Stimulated activated CD4-positive, alpha-beta T cell treated with anti-CD3 and anti-CD28 coated beads, Interleukin-1b, Interleukin-23, amount 100 ng/mL, for 48 hours (primary cell): ENCODE measurements at places on chromosomes 5 and 9.

- no peak for DNase-seq
These were observed 297.6 kb downstream of the MAN2A1 start for GRCh38 chr5:109987355-109987754.

DNA sequence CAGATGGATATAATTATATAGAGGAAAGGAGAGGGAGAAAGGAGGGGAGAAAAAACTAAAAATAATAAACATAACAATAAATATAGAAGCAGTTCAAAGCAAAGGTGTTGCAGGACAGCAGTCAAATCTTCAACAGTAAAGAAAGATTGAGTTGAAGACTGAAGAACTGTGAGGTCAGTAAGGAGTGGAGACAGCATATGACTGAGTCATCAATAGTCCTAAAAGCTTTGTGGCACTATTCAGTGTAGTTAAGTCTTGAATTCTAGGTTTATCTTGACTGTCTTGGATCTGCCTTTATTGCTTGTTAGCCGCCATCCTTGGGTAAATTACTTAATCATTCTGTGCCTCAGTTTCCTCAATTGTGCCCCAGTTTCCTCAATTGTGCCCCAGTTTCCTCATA, 137.0 kb downstream of the MRPS30 start:
- no peak for DNase-seq

DNA sequence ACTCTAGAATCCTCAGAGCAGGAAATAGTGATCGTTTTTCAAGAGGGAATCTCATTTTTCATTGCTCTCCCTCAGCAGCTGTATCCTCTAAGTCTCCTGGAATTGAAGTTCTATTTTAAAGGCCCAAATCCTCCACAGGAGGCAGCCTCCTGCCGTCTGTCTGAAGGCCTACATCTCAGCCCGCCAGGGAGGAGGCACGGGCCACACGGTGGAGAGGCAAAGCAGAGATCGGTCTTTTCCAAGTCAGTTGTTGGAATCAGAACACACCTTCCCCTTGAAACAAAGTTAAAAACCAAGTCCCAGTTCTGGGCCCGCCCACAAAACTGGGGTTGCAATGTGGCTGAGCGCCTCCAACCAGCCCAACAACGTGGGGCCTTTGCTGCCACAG, 68.7 kb downstream of the RAPGEF1 start:
- DNase-seq: no peak

DNA sequence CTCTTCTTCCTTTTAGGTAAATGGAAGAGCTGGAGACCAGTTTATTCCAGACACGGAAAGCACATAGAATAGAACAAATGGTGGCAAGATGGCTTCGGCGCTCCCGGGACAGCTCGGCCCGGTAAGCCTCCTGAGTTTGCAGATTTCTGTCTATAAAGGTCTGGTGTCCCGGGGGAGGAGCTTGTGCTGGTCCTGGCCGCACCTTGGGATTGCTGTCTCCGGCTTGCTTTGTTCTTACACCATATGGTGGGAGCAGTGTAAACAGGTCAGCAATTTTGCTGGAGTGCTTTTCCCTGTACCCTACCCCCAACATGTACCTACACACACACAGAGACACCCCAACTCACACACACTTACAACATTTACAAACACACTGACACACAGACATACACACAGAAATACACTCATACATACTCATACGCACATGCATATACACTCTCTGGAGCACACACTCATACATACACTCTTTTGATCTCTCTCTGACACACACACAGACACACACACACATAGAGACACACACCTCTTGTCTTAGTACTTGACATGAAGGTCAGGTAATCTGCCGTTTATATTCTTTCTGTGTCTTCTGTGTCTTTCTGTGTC, 42.0 kb downstream of the FRMPD1 start:
- no peak for DNase-seq

DNA sequence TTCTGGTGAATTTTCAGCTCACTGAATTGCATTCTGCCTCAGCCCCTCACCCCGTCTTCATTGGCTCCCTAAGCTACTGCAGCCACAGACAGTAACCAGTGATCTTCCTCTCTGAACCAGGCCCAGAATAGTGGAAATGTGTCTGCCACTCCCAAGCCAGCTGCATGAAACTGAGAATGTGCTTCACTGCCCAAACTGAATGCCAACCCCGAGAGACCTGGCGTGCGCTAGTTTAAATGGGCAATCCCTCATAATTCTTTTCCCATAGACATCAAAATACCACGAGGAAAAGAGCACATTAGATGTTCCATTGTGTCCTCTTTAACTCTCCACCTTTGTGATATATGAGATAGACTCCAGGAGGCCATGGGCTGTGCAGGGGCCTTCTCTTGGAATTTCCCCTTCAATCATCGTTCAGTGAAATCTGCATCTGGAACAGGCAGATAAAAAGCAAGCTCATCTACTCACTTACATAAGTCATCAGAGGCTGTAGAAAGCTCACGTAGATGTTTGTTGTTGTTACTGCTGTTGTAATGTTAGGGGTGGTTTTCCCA, 320.2 kb downstream of the NFIB start:
- no peak for DNase-seq

- DNase-seq: no peak
These were observed 381.4 kb upstream of the CD180 start for GRCh38 chr5:67578011-67578410.

DNA sequence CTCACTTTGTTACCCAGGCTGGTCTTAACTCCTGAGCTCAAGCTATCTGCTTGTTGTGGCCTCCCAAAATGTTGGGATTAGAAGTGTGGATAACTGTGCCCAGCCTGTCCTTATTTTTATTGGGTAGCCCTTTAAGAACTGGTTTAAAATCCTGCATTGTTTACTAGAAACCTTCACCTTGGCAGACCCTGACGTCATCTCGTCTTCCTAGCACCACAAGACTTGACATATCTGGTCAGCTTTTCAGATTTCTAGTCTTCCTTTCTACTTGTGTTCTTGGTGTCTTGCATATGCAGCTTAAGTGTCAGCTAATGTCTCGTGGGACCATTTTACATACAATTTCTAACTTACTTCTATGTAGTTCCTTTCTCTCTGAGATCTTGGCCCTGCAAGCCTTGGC, 258.9 kb downstream of the IZUMO3 start:
- no peak for DNase-seq

- DNase-seq: no peak
These were observed 583.5 kb upstream of the TUSC1 start for GRCh38 chr9:26261503-26262330.

- no peak for DNase-seq
These were observed 37.0 kb downstream of the HABP4 start for GRCh38 chr9:96487029-96487396.

GRCh38 chr5:170885256-170885655, 23.4 kb downstream of the RANBP17 start:
- DNase-seq: no peak

DNA sequence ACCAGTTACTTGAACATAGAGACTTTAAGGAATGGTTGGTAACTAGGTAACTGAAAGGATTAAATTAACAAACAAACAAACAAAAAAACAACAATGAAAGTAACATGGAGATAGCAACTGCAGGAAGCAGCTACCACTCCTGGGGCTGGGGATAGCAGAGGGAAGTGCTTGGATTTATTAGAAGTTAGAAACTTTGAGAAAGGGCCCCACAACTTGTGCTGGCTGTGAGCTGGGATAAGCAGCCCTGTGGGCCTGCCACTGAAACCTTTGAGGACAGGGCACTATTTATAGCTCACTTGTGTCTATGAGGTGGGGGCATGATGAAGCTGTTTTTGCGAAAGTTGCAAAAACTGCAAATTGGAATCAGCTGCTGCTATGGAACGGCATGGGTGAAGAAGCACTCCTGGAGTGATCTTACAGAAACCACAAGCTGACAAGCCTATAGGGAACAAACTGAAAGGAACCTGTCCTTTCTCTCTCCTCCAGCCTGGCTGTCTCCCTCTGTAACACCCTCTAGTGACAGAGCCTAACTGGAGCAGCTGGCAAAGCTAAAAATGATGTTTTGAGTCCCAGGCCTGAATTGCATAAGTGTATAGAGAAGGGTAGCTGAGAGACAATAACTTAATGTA, 91.4 kb upstream of the RANBP6 start:
- DNase-seq: no peak

- DNase-seq: no peak
These were observed 67.4 kb downstream of the KLF9 start for GRCh38 chr9:70347046-70347445.

GRCh38 chr9:121797081-121797480, 145.6 kb downstream of the DAB2IP start:
- no peak for DNase-seq

DNA sequence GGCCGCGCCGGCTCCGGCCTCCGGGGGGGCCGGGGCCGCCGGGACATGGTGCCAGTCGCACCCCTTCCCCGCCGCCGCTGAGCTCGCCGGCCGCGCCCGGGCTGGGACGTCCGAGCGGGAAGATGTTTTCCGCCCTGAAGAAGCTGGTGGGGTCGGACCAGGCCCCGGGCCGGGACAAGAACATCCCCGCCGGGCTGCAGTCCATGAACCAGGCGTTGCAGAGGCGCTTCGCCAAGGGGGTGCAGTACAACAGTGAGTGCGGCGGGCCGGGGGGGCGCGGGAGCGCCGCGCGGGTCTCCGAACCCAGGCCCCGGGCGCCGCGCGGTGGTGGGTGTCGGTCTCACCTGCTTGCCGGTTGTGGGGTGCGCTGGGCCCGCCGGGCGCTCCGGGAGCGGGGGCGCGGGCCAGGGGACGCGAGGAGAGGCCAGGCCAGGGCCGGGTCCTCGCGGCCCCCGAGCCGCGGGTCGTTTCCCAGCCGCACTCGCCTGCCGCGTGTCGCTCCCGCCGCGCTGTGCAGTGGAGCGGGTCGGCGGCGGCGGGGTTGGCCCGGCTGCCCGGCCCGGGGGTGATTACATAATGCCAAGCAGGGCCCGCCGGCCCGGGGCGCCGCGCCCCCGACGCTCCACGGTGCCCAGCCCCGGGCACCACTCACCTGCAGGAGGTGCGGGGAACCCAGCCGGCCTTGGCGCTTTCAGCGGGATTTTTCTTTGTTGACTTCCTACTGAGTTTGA, 492 bp downstream of the RABL6 start:
- no peak for DNase-seq

GRCh38 chr9:86329649-86330048, 24.6 kb downstream of the TUT7 start:
- no peak for DNase-seq

DNA sequence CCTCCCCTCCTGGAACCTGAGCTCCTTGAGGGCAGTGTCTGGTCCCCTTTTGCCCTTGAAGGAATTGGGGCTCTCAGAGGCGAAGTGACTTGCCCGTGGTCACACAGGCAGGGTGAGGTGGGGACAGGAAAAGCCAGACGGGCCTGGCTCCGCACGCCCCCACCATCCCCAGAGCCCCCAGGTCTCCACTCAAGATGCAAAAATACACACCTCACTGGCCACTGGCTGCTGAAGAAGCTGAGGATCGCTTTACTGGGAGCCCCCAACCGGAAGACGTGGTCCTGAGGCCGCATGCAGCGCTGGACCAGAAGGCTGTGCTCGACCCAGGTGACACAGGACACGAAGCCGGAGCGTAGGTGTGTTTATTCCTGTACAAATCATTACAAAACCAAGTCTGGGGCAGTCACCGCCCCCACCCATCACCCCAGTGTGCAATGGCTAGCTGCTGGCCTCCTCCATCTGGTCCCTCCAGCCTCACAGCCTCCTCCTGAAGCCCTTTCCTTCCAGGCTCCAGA, 7.6 kb upstream of the AK1 start:
- DNase-seq: no peak

GRCh38 chr5:178555005-178555404, 35.2 kb downstream of the COL23A1 start:
- DNase-seq: no peak

DNA sequence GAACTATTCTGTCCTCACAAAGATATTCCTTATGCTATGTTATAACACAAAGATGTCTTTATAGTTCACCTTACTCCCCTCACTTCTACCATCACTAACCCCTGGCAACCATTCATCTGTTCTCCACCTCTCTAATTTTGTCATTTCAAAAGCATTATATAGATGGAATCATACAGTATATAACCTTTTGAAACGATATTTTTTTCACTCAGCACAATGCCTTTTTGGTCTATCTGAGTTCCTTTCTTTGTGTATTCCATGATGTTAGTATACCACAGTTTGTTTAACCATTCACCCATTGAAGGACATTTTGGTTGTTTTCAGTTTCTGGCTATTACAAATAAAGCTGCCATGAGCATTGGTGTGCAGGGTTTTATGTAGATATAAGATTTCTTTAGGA, 35.8 kb upstream of the STOM start:
- no peak for DNase-seq
